ENCODE measurements at places on chromosomes 3 and 15.

GRCh38 chr3:99765042-99765942, 52.4 kb upstream of the CMSS1 start:
- DNase-seq = no peak

GRCh38 chr3:143596957-143597642, 251.2 kb downstream of the SLC9A9 start:
- DNase-seq = no peak

DNA sequence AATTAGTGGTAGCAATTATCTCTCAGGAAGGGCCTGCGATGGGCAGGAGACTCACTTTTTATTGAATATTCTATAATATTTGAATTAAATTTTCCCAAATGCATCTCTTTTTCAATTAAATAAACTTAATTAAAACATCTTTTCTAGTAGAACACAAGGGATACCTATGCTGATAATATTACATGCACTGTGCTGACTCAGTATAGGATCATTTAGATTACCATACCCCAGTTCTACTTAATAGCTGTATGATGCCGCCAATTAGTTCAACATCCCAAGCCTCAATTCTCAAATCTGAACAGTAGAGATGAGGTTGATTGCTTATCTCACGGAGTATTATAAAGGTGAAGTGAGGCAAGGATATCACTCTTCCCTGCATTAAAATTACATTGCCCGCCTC, 149.2 kb downstream of the SLCO3A1 start:
- DNase-seq = no peak

- no peak for DNase-seq
These were observed 203.7 kb upstream of the ZNF385D start for GRCh38 chr3:21954709-21955108.

GRCh38 chr3:188772886-188773285, 398.9 kb upstream of the TPRG1 start:
- DNase-seq = no peak

All from colonic mucosa (tissue), 4 donors.